Stimulated activated CD4-positive, alpha-beta T cell treated with anti-CD3 and anti-CD28 coated beads, Interleukin-1b, Interleukin-23, amount 100 ng/mL, for 24 hours (primary cell): ENCODE measurements at places on chromosomes 16 and 17.

DNA sequence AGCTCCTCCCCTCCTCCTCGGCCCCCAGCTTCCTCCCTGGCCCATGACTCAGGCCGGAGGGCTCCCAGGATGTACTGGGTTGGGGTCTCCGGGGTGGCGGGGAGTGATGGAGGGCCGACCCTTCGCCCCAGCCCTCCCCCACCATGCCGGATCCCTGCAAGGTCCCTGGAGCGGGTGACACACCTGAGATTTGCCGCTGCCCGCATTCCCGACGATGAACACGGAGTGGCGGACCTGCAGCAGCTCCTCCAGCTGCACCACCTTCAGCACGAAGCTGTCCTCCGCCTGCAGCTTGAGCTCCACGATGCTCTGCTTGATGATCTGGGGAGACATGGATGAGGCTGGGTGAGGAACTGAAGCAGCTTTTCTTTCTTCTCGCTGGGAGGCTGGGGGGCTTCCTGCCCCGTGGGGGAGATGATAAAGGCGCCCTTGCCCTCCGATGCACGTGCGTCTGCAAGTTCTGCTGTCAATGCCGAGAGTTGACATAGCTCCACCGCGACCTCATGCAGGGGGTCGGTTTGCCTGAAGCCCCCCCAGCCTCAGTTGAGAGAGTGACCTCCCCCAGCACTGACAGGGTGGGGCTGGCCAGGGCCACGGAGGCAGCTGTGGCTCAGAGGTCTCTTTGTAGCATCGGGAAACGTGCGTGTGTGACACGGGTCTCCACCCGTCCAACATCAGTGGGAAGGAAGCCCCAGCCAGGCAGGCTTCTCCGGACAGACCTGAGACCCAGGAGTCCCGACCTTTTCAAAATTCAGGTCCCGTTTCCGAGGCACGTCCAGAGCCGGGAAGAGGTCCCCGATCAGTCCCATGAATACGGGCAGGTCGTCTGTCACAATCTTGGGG is 83.1 kb downstream of the DNAH17 start:
- DNase-seq: no peak

- DNase-seq: no peak
Observed at GRCh38 chr16:81717662-81718189, 61.4 kb upstream of the PLCG2 start.

- no peak for DNase-seq
Observed at GRCh38 chr16:74053826-74054225, 242.8 kb upstream of the PSMD7 start.

GRCh38 chr17:6420173-6420641 is 14.7 kb downstream of the AIPL1 start:
- DNase-seq: no peak

DNA sequence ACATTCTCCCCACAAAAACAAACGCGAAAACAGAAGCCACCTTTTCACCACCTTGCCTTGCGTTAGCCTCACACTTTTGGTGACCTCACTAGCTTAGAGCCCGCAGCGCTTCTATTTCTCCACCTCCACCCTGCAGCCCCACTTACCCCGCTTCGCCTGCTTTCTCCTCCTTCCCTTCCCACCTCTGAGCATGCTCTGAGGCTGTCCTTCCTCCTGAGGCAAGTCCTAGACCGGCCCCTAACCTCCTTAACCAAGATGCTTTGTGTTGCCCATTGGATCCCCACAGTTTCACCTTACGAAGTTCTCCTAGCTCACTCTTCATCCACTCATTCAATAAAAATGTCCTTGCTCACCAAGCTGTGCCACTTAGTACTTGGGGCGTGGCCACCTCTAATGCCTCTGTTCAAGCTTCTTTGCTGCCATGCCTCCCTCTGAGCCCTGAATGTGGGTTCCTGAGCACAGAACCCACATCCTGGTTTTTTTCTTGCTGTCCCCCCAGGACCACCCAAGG is 1.3 kb downstream of the GNGT2 start:
- no peak for DNase-seq

DNA sequence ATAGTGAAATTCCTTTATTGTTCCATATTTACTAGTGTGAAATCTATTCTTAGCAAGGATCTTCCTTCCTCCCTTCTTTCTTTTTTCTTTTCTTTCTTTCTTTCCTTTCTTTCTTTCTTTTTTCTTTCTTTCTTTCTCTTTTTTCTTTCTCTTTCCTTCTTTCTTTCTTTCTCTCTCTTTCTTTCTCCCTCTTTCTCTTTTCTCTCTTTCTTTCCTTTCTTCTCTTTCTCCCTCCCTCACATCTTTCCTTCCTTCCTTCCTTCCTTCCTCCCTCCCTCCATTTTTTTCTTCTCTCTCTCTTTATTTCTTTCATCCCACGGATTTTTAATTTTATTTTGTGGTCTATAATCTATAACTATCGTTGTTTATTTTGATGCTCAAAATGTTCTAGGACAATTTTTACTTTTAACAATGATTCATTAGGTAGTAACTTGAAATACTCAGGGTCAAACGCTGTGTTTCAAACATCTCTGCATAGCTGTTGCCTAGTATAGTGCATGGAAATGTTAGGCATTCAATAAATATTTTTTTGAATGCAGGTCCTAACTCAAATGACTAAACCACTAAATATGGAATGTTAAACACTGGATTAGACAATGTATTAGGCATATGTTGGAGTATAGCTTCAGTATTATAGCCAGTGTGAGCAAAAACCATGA is 178.3 kb downstream of the MAP2K6 start:
- no peak for DNase-seq

GRCh38 chr17:61402978-61403800 is 3.5 kb downstream of the TBX2 start:
- DNase-seq: no peak

- DNase-seq: no peak
Observed at GRCh38 chr16:1933097-1933661, 9.8 kb downstream of the MSRB1 start.

DNA sequence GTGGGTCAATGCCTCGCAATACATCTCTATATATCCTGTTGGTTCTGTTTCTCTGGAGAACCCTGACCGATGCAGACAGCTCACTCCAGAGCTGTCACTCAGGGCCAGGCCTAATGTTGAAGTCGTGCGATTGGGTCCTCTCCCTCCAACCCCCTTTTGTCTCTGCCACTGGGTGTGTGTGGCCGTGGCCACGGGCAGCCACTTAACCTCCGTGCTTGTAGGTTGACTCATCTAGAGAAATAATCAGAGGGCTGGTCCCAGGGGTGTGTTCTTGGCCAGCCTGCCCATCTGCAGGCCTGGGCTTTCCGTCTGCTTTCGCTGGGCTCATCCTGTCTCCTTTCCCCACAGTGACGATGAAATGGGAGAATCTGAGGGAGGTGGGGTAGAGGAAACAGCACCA is 7.4 kb downstream of the ADAD2 start:
- no peak for DNase-seq

DNA sequence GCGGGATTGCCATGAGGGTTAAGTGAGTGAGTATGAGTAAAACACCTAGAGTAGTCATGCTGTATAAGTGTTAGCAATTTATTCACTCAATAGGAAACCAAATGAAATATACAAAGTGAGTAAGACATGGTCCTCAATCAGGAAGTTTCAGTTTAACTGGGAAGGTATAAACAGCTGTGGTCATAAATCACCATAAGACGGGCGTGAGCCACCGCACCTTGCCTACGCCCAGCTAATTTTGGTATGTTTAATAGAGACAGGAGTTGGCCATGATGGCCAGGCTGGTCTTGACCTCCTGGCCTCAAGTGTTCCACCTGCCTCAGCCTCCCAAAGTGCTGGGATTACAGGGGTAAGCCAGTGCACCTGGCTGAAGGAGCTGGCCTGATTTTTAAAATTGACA is 27.0 kb downstream of the RNF135 start:
- DNase-seq: no peak

DNA sequence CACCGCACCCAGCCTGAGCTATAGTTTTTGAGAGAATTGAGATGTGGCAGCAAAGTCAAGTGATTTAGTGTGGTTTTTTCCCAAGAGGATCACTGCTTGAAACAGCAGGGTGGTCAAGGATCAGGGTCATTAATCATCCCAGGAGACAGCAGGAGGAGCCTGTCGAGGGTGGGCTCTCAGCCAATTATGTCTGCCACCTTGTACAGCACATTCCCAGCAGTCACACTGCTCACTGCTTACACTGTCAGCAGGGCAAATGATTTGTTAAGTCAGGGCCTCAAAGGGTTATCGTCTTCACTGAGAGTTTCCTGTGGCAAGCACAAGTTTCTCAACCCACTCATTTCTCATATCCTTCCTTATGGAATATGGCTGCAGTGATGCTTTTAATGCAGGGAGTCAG is 13.2 kb downstream of the B3GNT9 start:
- no peak for DNase-seq

DNA sequence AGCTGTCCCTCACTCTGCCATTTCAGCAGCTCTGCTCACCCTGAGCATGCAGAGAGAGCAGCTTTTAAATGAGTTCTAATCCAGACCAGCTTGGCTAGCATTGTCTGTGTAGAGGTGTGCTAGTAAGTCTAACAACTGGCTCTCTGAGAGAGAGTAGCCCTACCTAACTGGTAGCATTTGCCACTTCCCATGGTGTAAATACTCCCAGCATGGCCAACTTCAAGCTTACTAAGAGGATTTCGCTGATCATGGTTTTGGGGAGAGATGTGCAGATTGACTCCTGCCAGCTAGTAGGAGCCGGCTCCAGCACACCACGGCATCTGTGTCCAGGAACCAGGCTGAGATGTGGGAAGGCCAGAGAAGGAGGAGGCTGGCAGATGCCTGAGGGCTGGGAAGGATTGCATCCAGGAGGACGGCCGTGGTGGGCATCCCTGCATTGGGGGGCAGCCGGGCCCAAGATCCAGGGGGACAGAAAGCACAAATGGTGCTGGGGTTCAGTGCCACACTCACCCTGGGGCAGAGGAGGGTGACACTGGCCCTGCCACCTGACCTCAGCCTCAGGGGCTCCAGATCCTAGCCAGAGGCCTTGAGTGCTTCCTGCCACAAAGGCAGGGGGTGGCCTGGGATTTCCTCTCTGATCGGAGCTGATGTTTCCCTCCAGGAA is 394.9 kb upstream of the TNRC6C start:
- DNase-seq: no peak

DNA sequence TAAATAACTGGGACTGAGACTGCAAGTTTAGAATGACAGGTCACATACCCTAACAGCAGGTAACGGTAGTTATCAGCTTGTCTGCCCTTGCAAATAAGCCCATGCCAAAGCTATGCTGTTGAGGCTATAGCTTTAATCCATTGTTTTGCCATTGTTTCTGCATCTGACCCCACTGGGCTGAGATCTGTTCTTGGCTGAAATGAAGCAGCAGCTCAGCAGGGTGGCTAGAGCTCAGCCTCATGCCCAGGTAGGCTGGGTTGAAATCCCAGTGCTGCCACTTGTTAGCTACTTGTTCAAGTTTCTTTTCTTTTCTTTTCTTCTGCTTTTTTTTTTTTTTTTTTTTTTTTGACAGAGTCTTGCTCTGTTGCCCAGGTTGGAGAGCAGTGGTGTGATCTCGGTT is 40.1 kb downstream of the NKD1 start:
- no peak for DNase-seq

GRCh38 chr17:8488901-8489300 is 53.2 kb downstream of the NDEL1 start:
- no peak for DNase-seq

- no peak for DNase-seq
Observed at GRCh38 chr17:75752802-75753513, 12.0 kb downstream of the GALK1 start.

DNA sequence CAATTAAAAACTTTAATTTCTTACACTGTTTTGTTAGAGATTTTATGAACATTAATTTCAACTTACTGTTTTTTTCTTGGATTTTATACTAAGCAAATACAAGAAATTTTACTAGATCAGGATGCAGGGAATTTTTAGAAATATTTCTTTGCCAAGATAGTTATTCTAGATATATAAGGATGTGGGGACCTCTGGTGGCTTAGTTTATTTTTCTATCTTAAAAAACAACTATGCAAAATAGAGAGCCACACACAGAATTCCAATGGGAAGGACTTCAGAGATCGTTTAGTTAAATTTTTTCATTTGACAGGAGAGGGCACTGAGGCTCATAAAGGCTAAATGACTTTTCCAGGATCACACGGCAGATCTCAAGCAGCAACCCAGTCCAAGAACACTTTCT is 23.0 kb upstream of the CAPNS2 start:
- DNase-seq: no peak

- DNase-seq: no peak
Observed at GRCh38 chr17:41710472-41711090, 1.6 kb upstream of the GAST start.

GRCh38 chr17:21125862-21126261 is 902 bp upstream of the DHRS7B start:
- DNase-seq: peak; percentile 14

GRCh38 chr17:61289408-61290385 is 109.9 kb upstream of the TBX2 start:
- no peak for DNase-seq

DNA sequence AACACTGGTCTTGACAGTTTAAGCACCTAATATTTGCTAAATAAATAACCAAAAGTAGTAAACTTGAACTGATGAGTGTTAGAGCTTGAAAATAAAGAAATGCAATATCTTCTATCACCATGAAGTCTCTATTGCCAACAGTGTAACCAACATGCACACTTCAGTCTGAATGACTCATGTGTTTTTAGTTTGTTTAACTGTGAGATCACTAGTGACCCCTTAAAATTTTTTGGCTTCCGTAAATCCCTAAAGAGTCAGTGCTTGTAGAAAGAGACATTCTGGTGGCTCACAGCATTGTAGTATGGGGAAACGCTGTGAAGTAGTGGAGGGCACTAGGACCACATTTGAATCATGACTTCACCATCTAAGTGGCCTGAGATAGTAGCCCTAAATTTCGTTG is 341.1 kb downstream of the PMP22 start:
- no peak for DNase-seq

DNA sequence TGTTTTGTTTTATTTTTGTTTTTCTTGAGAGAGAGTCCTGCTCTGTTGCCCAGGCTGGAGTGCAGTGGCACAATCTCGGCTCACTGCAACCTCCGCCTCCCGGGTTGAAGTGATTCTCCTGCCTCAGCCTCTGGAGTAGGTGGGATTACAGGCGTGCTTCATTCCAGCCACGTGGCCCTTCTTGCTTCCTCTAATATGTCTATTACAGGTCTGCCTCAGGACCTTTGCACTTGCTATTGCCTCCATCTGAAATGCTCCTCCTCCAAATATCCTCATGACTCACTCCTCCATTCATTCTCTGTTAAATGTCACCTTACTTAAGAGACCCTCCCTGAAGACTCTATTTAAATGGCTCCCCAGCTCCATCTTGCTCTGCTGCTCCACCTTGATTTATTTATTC is 39.0 kb downstream of the LYRM9 start:
- DNase-seq: no peak
